Stimulated activated CD4-positive, alpha-beta T cell treated with anti-CD3 and anti-CD28 coated beads, Interleukin-15, amount 100 ng/mL, for 1 hour (primary cell): ENCODE measurements at places on chromosomes 11 and 22.

DNA sequence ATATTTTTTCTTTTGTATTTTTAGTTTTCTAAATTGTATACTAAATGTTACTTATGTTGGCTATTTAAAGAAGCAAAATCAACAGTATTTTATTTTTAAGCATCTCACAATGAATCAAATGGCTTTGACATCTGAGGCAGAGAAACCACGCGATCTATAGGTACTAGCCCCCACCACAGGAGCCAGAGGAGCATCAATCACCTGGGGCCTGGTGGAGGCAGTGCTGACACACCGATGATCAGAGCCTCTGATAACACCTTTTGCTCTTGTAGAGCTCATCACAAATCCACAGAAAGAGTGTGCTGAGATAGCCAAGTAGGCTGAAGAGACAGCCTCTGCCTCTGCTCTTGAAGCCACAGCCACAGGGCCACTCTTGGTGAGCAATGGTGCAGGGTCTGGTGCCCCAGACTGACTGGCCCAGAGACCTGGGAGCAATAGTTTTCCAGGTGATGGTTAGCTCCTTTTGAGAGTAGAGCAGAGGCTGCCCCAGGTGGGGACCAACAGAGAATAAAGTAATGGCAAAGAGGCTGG is 25.2 kb downstream of the HIRA start:
- DNase-seq = no peak

- peak; percentile 49 for DNase-seq
These were observed 540 bp downstream of the PPARA start for GRCh38 chr22:46150655-46151477.

DNA sequence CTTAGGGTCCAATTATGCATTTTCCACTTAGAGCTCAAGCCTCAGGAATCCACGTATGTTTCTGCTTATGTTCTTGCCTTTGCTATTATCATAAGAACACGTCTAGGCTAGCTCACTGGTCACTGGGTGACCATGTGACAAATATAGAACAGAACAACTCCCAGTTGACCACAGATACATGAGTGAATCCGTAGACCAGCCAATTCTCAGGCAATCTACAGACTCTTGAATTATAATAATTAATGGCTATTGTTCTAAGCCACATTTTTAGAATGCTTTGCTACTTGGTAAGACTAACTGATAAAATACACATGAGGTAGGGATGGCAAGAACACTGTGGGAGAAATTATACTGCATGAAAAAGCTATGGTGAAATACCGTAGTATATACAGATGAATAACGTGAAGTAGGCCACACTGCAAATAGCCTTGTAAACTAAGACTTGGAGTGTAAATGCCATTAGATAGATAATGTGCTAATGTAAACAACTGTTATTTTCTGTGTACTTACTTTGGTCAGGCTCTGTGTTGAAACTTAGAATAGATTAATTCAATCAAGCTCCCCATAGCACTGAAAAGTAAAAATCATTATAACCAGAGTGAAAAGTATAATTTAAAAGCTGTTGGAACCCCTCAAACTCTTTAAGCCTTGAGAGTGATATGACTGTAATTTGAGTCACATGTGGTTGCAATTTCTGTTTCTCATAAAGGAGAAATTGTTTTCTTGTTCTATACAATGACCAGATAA is 366.2 kb upstream of the CCDC179 start:
- no peak for DNase-seq

- no peak for DNase-seq
These were observed 13.6 kb upstream of the TRIM29 start for GRCh38 chr11:120151536-120151935.

- DNase-seq = no peak
These were observed 338.6 kb downstream of the SHANK2 start for GRCh38 chr11:70913715-70914231.

DNA sequence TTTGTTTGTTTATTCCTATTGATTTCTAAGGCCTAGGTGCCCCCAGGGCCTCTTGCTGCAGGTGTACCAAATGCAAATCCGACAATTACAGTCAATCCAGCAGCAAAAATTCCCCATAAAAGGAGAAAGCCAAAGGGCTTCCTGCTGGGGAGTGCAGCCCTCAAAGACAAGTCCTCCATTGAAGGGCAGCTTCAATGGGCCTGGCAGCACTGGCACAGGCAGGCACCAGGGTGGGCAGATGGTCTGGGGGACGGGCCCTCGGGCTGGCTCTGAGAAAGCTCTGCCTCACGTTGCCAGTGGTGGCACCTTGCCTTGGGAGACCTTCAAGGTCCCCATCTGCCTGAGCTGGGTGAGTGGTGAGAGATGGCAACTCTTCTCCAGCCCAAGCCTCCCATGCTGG is 128.0 kb downstream of the DSCAML1 start:
- DNase-seq = no peak

- no peak for DNase-seq
These were observed 13.3 kb downstream of the LPXN start for GRCh38 chr11:58562375-58562800.
